ENCODE measurements at places on chromosomes 3 and 15.

GRCh38 chr3:189172668-189173419, 1.1 kb downstream of the TPRG1 start:
- no peak for DNase-seq

- no peak for DNase-seq
These were observed 57.8 kb upstream of the TBC1D5 start for GRCh38 chr3:17800232-17800631.

DNA sequence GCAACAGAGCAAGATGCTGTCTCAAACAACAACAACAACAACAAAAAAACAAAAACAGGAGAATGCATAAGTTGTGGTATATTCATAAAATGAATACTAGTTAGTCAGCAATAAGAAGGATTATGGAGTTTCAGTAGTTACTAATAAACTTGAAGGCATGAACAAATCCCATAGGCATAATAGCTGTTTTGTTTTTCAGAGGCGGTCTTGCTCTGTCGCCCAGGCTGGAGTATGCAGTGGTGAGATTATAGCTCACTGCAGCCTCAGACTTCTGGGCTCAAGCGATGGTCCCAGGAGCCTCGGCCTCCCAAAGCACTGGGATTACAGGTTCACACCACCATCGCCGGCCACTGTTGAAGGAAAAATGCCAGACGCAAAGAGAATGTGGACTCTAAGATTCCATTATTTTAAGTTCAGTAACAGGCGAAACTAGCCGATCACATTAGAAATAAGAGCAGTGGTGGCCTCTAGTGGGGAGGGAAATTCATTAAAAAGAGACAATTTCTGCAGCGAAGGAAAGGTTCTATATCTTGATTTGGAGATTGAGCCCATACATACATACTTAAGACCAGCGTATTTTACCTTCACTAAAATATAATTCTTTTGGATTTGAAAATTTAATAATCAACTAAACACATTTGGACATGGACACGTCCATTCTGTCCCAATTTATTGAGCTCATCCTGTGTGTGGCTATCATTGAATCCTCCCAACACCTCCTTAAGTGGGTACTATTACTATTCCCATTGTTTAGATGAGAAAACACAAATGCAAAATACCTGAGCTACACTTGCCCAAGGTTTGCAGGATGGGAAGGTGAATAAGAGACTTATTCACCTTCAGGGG, 27.4 kb upstream of the HDAC11 start:
- DNase-seq, result no peak

DNA sequence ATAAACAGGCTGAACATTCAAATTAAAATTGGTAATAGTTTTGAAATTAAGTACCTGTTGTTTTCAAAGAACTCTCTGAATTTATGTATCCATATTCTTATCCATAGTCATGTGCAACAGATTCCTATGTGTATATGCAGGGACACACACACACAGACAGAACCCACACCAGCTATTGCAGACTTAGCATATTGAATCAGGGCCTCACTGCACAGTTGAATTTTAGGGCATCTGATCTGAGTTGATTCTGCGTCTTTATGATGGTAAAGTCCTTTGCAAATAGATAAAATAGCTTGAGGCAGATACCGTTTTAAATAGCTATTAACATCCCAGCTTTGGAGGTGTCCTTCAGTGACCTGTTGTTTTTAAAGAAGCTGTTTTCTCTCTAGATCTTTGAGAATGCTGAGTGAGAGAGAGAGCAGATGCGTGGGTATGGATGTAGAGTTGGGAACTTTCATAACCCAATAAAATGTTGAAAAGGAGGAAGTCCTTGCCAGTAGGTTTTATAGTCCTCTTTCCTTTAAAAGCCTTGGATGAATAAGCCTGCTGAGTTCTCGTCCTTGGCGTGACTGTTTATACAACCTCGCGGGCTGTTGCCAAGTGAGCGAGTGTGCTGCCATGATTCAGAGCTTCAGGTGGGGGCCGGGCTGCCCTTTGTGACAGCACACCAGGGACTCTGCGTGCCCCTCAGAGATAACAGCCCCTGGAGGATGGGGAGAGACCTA, 18.3 kb downstream of the MYZAP start:
- DNase-seq, result no peak

- no peak for DNase-seq
These were observed 76.0 kb upstream of the FAN1 start for GRCh38 chr15:30827625-30828303.
